ENCODE measurements at places on chromosomes 5 and 9.
A peak's percentile ranks its signal among the peaks of the same experiment; 100 is the strongest.

DNA sequence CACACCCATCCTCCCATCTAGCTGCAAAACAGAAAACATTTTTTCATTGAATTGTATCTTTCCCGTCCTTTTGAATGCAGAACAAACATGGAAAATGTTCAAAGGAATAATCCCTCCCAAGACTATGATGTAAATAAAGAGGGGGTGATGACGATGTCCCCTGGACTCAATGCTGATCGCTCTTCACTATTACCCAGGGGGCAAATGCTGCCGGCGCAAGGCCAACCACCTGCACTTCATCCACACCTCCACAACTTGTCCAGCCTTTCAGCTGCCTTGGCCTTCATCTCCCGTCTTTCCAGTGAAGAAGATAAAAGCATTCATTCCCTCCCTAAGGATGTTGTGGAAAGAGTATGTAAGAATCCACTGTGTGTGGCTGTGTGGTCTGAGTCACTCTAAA is 240.3 kb downstream of the AGTPBP1 start:
- no peak for DNase-seq

DNA sequence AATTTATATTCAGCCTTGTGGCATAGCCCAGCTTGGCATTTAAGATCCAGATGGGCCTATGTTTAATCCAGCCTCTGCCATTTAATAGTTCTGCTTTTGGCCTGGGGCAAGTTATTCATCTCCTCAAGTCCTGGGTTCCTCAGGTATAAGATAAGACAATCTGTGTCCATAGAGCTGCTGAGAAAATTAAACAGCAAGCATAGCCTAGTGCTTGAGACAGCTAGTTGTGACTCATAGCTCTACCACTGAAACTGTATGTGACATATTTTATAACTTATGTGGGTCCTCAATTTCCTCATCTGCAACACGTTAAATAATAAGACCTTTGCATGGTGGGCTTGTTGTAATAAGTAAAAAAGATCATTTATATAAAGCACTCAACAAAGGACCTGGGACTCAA is 53.3 kb upstream of the ATP10B start:
- no peak for DNase-seq

DNA sequence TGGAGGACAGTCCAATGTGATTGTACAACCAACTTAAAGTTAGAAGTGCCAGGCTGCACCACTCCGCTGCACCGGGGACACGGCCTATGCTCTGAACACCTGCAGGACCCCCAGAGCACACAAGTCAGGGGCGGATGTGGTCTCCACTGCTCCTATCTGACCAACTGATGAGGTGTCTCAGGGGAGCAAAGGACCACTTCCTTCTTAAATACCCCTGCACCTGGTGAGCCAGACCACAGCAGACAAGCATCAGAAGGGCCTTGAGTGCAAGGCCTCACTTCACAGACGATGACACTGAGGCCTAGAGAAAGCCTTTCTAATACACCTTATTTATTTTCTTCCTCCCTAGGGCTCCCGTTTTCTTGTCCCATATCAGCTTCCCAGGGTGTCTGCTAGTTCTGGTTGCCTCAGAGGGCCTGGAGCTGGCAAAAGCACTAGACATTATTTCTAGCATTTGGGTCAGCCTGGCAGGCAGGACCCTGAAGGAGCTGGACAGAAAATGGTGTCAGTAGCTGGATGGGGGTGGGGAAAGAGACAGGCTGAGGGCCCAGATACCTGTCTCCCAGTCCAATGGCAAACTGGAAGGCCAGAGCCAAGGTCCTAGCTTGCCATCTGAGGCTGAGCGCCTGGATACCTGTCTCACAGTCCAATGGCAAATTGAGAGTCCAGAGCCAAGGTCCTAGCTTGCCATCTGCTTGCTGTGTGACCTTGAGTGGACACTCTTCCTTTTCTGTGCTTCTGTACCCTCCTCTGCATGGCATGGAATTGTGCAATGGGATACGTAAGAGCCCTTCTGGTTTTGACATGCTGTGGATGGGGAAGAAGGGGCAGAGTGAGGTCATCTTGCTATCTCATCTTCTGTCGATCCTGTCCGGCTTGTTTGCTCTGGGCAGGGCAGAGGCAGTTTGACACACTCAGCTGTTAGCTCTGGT is 9.0 kb downstream of the CCDC69 start:
- peak; percentile 69 for DNase-seq

- DNase-seq, result no peak
These were observed 215.5 kb downstream of the GADD45G start for GRCh38 chr9:89820337-89820736.

DNA sequence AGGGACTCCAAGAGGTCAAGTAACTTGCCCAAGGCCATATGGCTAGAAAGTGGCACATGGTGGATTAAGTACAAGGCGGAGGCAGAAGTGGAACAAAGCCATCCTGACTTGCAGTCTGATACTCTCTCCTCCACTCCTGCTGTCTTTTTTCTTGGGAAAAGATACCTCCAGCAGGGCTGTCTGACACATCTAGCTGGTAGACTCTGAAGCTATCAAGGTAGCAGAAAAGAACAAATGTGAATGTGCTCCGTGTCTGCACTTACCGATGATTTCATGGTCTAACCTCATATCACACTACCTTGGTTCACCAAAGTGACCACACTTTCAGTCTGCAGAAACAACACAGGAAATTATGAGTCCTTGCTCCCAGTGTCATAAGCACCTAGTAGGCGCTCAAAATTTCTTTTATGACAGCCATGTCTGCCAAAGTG is 284.8 kb downstream of the CRB2 start:
- no peak for DNase-seq

DNA sequence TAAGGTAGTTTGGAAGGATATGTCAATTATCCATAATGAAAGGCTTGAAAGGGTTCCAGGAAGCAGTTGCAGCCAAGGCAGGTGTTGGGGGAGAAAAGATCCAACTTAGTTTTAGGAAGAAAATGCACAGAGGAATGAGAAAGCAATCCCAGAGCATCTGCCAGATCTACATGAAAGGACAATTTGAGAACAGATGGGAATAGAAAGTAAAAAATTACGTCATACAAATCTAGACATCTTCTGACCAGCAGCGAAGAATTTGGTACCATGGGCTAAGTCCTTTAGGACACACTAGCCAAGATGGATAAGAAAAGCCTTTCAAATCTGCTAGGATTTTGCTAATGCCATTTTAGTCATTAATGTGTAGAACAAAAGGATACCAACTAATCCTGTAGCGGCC is 244.1 kb upstream of the PRR16 start:
- DNase-seq, result no peak

- no peak for DNase-seq
These were observed 497.0 kb upstream of the GRAMD2B start for GRCh38 chr5:125926172-125926571.

- no peak for DNase-seq
These were observed 207.3 kb downstream of the PARP8 start for GRCh38 chr5:50873595-50874277.

DNA sequence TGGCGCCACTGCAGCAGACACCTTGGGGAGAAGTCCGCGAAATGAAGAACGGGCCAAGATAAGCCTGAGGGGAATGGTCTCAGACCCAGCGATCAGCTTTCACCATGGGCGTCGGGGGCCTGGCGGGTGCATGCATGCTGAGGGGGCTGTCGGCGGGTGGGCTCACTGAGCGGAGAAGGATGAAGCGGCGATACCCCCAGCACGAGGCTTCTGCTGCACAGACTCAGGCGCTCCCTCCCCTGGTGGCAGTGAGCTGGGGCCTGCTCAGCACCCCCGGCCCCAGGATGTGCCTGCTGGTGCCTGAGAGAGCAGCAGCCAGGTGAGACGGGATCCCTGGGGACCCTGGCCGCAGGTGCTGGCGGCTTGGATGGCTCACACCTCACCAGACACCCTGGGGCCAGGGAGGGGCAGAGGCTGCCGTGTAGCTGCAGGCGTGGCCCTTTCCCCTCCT is 31.2 kb downstream of the CEP72 start:
- no peak for DNase-seq

All from GM13976 (cell line).